HuH-7.5 (cell line): ENCODE measurements at places on chromosomes 4 and X.

DNA sequence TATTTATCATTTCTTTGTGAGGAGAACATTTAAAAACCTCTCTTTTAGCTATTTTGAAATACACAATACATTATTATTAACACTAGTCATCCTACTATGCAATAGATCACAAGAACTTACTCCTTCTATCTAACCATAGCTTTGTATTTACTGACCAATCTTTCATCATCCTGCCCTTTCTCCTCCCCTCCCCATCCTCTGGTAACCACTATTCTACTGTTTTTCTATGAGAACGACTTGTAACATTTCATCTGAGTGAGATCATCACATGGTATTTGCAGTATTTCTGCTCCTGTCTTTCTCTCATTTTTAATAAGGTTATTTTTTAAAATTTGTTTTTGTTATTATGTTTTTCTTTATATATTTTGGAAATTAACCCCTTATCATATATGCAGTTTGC is 331.8 kb downstream of the TEX13C start:
- no peak for DNase-seq

- no peak for DNase-seq
Observed at GRCh38 chr4:49063670-49064069, 77.6 kb downstream of the CWH43 start.

DNA sequence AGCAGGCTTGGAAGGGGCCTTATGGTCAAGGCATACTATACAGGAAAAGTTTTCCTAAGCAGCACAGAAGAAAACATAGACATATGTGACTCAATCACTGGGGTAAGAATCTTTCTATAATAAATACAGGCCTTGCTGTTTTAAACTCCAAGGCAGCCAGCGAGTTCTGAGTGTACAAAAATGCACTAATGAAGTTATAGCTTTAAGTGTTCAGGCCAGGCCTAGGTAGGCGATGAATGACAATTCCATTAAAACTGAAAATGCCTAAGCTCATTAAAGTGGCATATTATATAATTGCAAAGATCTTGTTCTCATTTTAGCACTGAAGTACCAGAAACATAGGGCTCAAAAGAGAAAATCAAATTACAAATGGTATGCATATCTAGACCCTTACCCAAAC is 716.4 kb upstream of the HS3ST1 start:
- no peak for DNase-seq

DNA sequence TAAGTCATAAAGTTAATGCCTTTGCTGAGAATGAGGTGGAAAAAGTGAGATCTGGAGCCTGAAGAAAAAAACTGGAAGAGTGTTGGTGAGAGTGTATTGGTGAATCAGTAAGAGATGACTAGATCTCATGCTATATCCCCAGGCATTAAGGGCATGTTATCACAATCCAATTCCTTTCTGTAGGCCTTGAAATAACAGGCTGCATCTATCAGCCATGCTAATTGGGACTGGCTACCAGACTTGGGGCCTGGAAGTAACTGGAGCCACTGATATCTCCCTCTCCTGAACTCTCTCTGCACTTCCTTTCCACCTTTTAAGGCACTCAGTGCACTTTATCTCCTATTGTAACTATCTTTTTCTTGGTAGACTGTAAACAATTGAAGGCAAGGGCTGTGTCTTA is 88.8 kb upstream of the HPRT1 start:
- no peak for DNase-seq

GRCh38 chr4:98466868-98467599 is 191.4 kb downstream of the TSPAN5 start:
- DNase-seq: no peak

GRCh38 chrX:20517565-20517964 is 250.9 kb upstream of the RPS6KA3 start:
- DNase-seq: no peak

DNA sequence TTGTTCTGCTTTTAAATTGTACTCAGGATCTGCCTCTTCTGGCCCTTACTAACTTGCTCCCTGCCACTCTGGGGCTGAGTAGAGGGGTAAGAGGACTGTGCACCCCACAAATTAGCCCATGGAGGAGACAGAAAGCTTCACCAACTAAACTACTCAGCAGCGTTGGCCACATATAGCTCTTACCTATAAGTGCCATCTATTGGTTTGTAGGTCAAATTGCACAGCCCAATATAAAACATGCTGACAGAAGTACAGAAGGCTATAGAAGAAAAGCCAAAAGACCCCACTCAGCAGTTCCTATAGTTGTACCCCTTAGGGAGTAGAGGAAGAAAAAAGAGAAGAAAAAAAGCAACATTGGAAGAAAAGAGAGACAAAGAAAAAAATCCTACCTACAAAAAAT is 341.2 kb upstream of the FMR1 start:
- DNase-seq: no peak

- no peak for DNase-seq
Observed at GRCh38 chr4:25489253-25489797, 112.3 kb downstream of the ANAPC4 start.

GRCh38 chrX:111447298-111447697 is 35.3 kb upstream of the DCX start:
- no peak for DNase-seq

- no peak for DNase-seq
Observed at GRCh38 chr4:84412062-84412461, 87.0 kb downstream of the NKX6-1 start.

DNA sequence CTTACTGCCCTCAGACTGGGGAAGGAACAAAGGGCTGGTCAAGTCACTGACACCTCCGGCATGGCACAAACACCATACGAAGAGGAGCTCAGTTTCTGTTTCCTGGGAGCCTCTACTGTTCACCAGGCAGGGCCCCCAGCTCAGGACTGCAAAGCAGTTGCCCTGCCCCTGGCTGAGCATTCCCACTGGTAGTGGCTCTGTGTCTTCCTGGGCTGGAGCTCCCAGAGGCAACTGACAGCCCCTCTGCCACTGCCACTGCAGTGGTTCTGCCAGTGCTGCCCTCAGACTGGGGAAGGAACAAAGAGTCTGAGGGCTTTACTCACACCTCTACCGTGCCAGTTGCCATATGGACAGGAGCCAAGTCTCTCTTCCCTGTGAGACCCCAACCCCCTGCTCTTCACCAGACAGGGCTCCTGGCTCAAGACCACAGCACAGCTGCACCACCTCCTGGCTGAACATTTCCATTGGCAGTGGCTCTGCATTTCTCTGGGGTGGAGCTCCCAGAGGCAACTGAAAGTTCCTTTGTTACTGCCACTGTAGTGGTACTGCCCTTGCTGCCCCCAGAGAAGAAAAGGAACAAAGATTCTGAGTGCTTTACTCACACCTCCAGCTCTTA is 67.9 kb downstream of the SMARCA5 start:
- no peak for DNase-seq

GRCh38 chr4:107736924-107737448 is 17.0 kb upstream of the PAPSS1 start:
- peak; percentile 24 for DNase-seq

GRCh38 chr4:3527914-3528876 is 4.0 kb downstream of the LRPAP1 start:
- no peak for DNase-seq

DNA sequence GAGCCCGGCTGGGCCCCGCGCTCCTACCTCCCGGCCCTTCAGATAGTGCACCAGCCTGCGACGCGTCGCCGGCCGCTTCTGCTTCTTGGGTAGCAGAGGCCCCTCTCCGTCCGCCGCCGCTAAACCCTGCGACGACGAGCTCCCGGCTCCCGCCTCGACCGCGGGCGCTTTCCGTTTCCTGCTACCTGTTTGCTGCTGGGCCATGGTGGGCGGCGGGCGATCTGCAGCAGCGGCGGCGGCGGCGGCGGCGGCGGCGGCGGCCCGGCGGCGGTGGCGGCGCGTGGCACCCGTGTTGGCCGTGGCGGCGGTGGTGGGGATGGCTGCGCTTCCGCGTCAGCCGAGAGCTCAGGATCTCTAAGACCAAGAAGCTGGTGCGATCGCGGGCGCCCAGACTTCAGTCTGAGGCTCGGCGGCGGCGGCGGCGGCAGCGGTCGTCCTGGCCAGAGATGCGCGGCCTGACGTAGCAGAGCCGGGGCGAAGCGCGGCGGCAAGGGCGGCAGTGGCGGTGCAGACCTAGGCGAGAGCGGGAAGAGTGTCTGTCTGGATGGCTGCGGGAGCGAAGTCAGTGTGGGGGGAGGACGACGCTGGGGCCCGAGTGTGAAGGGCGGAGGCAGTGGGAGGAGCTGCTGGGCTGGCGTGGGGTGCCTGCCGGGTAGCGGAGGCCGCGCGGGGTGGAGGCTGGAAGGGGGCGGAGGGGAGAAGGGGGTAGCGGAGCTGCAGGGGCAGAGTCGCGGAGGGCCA is at the start of gene DCAF12L2:
Gene DCAF12L2, minus strand, starts transcription at position 569 of the 741 bp plus-strand sequence. Its CDS starts 365 bp downstream, at position 204.
- peak; percentile 31 for DNase-seq

- DNase-seq: no peak
Observed at GRCh38 chr4:31674313-31674947, 954.3 kb downstream of the PCDH7 start.

- no peak for DNase-seq
Observed at GRCh38 chrX:143934542-143934941, 50.7 kb downstream of the UBE2NL start.

DNA sequence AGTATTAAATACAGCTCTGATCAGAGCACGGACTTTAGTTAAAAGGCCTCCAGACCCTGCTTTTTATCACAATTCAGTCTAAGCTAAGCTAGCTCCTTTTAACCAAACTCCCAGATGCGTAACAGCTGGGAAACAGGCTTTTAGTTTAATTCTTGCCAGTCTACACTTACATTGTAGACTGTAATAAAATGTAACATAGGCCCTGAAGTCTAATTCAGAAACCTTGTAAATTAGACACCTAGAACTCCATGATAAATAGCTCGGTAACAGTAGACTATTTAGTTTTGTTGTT is 20.1 kb downstream of the FBXO8 start:
- no peak for DNase-seq

GRCh38 chr4:184854673-184855072 is 28.9 kb upstream of the ACSL1 start:
- no peak for DNase-seq

- DNase-seq: no peak
Observed at GRCh38 chr4:106186201-106186600, 129.8 kb downstream of the TBCK start.

GRCh38 chr4:188109157-188109755 is at the start of gene TRIML2:
Gene TRIML2 (minus strand): TSS chr4:188109603. CDS start chr4:188105368, 4,235 bp downstream.
- DNase-seq: no peak

- DNase-seq: no peak
Observed at GRCh38 chrX:129007631-129008030, 515.7 kb downstream of the SMARCA1 start.

DNA sequence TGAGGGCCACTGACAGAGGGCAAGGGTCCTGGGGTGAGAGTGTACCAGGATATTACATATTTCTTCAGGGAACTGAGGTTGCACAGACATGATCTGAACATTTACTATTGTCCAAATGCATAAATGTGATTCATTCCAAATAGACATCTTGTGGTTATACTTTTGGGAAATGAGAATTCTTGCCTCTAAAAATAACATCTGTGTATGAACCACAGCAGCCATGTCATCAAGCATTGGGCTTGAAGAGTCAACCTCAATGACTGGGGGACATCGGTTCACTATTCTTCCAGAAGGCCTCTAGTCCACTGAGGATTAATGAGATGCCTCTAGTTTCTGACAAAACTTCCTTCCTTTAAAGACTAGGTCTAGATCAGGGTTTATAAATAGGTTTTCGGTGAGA is 193.1 kb upstream of the GPC4 start:
- DNase-seq: no peak

DNA sequence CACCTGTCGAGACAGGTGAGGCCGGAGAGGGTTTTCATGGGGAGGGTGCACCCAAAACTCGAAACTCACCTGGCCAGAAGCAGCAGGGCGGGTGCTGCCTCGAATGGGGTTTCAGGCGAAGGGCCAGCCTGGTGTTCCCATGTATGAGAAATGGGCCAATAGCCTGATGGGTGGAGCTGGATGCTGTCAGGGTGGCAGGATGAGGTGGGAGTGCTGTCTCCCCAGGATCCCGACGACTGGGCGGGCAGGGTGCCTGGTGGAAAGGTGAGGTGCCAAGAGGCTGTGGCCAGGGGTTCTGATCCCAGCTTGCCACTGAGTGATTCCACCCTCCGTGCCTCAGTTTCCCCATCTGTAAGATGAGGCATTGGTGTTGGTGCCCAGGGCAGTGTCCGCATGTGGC is 16.8 kb upstream of the SH3TC1 start:
- no peak for DNase-seq

DNA sequence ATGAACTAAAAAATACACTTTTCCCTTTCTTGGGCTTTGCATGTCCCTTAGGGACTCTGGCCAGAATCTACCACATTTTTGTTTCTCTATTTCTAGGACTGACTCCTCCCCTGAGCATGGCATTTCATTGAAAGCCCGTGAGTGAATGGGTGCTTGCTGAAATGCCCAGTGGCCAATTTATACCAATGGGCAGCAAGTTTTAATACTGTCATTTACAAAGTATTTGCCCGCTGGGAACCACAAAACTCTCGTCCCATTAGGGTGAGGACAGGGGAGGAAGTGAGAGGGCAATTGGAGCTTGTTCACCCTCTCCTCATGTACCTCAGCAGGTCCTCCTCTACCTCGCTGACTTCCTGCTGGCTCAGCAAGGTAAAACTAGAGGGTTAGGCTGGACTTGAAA is 1.1 kb downstream of the SRPX2 start:
- DNase-seq: no peak

DNA sequence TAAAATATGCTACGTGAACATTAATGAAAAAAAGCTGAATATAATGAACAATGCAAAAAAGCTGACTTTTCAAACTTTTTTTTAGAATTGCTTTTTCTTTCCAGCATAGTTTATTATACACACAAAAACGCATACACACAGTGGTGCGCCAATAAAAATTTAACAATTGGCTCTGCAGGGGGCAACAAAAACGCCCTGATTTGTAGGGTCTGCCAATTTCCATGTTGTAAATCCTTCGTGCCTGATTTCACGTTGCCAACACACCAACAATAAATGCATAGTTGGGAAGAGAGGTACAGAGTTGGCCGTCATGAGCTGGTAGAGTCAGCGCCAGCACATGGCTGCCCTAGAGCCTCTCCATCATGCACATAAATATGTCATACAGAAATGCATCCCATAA is 333.1 kb downstream of the MAPK10 start:
- DNase-seq: no peak

DNA sequence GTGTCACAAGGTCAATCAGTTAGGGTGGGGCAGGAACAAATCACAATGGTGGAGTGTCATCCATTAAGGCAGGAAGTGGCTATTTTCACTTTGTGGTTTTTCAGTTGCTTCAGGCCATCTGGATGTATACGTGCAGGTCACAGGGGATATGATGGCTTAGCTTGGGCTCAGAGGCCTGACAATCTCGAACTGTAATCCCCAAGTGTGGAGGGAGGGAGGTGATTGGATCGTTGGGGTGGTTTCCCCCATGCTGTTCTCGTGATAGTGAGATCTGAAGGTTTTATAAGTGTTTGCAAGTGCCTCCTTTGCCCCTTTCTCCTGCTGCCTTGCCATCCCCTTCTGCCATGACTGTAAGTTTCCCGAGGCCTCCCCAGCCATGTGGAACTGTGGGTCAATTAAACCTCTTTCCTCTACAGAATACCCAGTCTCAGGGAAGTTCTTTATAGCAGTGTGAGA is 36.7 kb upstream of the STS start:
- DNase-seq: no peak
